Activated CD4-positive, alpha-beta T cell treated with anti-CD3 and anti-CD28 coated beads for 36 hours (primary cell): ENCODE measurements at places on chromosomes 5 and 9. TPM values are rescaled to one million over a fixed set of nuclear protein-coding genes. Genes with fewer than 3 reads are reported as not detected.

FASTKD3 gene
- total RNA-seq: 9.6 TPM

ADAMTS19 gene
- total RNA-seq: not detected

TNFSF15 gene
- total RNA-seq: 0.50 TPM

STPG3 gene
- not detected for total RNA-seq

PLGRKT gene
- total RNA-seq: 44.0 TPM

SEMA5A gene
- total RNA-seq: 0.04 TPM

PPP3R2 gene
- total RNA-seq: not detected

FIBCD1 gene
- total RNA-seq: not detected

DOK3 gene
- total RNA-seq: 4.2 TPM

FOXD4L3 gene
- not detected for total RNA-seq

CXCL14 gene
- total RNA-seq: not detected

SGCD gene
- total RNA-seq: not detected

NCS1 gene
- total RNA-seq: 24.8 TPM

PAIP2 gene
- total RNA-seq: 126 TPM

PIP5KL1 gene
- 2.8 TPM for total RNA-seq

NOL6 gene
- 39.4 TPM for total RNA-seq

RASGEF1C gene
- total RNA-seq: not detected

PALM2AKAP2 gene
- total RNA-seq: 1.0 TPM

DNA sequence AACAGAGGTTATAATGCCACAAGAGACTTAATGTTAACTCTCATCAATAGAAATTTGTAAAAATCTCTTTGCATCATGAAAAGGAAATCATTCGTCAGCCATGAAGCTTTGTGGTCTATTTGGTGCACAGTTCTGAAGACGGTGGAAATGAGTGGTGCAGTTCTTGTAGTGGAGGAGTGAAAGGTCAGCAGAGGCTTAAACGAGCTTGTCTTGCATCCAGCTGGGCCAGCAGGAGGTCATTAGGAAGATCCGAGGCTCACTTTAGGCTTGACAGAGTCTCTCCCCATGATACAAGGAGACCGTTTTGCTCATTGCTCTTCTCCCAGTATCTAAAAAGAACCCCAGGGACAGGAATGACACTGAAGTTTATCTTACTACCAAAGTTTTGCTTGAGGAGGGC is 440.8 kb downstream of the BNC2 start:
- DNase-seq: no peak

- DNase-seq: no peak
These were observed 2.3 kb downstream of the EIF4E1B start for GRCh38 chr5:176632745-176633144.

GRCh38 chr9:84772511-84772910 is 103.0 kb downstream of the NTRK2 start:
- no peak for DNase-seq

- no peak for DNase-seq
These were observed 243.4 kb downstream of the ARRDC3 start for GRCh38 chr5:91139572-91140200.

DNA sequence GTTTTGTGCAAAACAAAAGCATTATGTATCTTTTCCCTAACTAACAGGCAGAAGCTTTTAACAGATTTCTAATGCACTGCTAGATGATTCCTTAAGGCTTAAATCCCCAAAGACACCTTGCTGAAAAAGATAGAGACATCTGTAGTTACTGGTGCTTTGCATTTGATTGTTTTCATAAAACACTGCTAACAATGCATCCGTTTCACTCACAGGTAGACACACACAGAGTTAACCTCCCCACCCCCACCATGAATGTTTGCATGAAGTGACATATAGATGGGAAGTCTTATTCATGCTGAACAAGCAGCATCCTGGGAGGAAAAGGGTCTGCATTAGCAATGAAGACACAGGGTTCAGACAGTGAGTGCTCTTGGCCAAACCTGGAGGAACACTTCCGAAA is 100.9 kb downstream of the ASTN2 start:
- DNase-seq: no peak

DNA sequence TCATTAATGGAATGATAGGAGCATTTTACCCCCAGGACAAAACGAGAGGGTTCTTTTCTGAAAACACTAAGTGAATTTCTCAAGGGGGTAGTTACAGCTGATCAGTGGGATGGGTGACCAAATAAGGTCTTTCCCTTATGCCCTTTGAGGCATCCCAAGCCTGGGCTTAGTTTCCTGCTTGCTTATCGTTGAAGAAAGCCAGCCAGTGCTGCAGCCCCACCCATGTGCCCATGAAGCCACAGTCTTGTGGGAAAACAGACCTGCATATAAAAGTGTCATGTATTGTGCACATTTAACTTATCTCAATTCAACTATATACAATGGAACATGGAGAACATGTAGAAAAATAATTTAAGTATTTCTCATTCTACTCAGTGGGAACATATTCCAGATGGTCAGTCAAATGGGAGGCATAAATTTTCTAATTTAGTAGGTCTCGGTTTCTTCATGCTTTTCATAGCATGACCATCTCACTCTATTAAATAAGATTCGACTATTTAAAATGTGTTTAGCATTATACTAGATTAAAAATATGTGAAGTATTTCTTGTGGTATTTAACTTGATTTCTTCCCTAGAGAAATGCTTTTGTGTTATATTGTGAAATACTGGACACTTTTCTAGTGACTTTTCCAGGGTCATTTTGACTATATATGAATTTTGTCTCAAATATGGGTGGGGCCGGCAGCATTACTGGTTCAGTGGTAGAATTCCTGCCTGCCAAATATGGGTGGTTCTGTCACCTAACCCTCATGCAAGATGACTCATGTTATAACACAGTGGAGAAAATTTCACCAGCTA is 189.7 kb upstream of the SGCD start:
- DNase-seq: no peak

DNA sequence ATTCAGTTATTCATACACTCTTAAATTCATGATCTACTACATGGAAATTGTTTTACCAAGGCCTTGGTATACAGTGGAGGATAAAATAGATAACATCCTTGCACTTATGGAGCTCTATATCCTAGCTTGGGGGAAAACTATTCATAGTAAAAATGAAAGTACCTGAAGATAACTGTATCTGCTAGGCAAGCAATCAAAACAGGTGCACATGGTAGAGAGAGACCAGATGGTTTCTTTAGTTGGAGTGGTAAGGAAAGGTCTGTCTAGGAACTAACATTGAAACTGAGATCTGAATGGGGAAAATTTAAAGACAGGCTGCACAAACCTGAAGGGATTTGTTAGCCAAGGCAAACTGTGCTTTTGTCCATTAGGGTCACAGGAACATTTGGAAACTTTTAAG is 11.1 kb upstream of the SLCO4C1 start:
- DNase-seq: no peak

GRCh38 chr9:130445268-130445983 is 665 bp downstream of the ASS1 start:
- no peak for DNase-seq

DNA sequence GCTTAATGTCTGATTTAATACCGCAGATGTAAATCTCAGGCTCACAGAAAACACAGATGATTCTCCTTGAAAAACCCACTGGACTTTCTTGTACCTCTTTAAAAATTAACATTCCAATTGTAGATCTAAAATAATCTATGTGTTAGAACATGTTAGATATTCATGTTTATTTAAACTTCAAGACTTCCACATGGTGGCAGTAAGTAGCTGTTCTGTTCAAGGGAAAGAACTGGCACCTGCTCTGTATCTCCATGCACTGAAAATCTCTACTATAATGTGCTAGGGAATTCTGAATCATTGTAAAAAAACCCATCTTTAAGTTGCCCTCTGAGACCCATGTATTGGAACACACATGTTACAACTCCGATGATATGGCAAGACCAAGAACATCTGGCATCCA is 366.9 kb downstream of the DMRTA1 start:
- no peak for DNase-seq

GRCh38 chr5:32586276-32586599 is 881 bp downstream of the SUB1 start:
- no peak for DNase-seq

- DNase-seq: no peak
These were observed 176.7 kb upstream of the ADAMTSL1 start for GRCh38 chr9:18297056-18297841.

GRCh38 chr5:36696059-36696673 is 89.8 kb downstream of the SLC1A3 start:
- DNase-seq: peak; percentile 73

DNA sequence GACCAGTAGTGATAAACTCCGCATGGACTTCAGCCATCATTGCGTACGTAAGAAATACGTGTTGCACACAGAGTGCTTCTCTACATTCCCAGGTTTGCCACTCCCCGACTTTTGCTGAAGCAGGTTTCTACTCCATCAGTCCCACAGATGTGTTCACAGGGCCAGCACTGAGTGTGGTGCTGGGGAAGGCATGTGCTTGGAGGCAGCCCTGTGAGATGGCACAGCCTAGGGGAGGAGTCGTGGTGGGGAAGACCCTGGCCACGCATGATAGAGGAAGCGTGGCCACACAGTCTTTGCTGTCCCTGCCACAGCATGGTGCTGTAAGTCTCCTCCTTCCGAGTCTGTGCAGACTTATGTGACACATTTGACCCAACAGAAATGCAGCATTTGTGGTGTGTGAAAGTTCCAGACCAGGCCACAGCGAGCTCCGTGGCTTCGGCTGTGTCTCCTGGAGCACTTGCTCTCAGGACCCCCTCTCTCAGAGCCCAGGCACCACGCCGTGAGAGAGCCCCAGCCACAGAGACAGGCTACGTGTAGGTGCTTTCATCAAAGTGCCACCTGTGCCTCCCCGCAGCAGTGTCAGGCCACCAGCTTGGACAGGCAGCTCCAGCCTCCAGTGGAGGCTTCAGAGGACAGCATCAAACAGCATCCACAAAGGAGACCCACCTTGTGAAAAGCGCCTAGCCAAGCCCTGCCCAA is 197.8 kb downstream of the AUH start:
- DNase-seq: peak; percentile 73

GRCh38 chr5:32223972-32224609 is 50.0 kb upstream of the GOLPH3 start:
- DNase-seq: no peak

GRCh38 chr9:32942755-32943460 is 58.5 kb downstream of the APTX start:
- DNase-seq: no peak

DNA sequence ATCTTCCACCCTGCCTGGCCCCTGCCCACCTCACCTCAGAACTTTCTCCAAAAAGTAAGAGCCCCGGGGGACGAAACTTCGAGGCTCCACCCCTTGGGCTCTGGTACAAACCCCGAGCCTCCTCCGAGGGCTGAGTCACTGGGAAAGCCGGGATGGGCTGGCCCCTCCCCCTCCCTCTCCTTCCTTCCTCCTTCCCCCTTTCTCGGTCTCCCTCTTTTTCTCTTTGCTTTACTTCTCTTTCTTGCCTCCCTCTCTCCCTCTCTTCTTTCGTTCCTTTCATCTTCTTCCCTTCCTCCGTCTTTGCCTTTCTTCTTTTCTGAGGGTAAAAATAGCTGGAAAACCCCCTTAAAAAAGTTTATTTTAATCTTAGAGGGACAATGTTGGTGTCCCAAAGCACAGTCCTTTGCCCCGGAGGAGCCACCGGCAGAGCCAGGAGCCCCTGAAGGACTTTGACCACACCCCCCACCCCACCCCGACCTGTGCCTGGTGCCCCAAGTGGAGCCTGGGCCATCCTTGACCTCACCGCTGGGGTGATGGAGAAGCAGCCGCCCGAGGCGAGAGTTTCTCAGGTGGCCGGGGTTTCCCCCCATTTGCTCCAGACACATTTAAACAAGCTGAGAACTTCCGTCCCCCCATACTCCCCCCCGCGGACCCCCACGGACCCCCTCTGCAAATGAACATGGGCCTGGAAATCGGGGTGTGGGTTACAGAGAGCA is 5.7 kb upstream of the NOTCH1 start:
- peak; percentile 36 for DNase-seq
